Fibroblast of skin of right quadriceps (primary cell): ENCODE measurements at places on chromosomes 12 and 14.
A peak's percentile ranks its signal among the peaks of the same experiment; 100 is the strongest.

- no peak for DNase-seq
These were observed 82.9 kb downstream of the BCL2L14 start for GRCh38 chr12:12153596-12153995.

- no peak for DNase-seq
These were observed 58.3 kb downstream of the ANAPC7 start for GRCh38 chr12:110345176-110345661.

- DNase-seq: no peak
These were observed 185.5 kb downstream of the PHLDA1 start for GRCh38 chr12:75846102-75846501.

DNA sequence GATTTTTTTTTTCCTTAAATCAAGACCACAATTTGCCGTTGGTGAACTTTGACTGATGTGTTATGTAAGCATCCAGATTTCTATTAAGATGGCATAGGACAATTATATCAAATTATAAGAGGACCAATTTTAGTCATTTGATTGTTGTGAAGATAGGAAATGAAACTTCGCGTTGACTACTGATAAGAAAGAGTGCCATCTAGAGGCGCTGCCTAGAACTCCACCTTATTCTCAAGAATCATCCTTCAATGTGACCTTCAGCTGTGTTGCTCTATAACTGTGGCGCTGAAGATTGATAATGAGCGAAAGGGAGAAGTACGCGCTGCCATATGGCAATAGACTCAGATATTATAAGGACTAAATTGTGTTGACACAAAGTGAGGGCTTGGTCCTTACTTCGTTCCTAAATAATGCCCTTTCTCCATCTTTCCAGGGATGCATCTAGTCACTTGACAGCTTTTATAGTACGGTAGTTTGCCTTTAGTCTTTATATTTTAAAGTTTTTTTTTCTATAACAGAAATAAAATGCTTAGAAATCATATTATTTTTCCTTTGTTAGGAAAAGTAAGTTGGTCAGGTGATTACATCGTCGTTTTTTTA lies 350.8 kb upstream of the STXBP6 start:
- peak; percentile 31 for DNase-seq

DNA sequence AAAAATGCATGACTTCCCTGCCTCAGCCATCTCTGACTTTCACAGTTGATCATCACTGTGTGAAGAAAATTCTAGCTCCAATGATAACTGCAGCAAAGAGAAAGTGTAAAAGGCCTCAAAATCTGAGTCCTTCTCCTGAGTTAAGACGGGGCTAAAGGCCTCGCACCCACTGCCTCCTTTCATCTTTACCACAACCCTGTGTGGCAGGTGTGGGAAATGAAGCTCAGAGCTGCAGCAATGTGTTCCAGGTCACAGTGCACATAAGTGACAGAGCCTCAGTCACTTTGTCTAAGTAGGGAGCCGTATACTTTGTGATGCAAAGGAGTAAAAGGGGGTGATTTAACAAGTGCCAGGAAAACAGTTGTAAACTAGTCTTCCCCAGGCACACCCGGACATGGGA lies 144.7 kb upstream of the TMCC3 start:
- DNase-seq: no peak

DNA sequence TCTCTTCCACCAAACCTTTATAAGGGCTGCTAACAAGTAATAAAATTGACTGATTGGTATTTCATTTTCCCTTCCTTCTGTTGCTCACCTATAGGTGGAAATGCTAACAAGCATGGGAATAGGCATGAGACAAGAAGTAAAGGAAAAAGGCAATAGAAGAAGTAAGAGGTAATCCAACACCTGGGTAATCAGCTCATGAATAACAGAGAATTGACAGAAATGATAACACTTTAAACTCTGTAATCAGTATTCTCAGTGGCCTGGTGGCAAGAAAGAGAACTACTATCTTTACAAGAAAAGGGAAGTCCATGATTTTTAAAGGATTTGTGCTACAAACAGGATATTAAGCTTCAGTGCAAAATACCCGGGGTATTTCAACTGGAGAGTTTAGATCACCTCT lies 737.8 kb downstream of the RERGL start:
- DNase-seq: no peak

- no peak for DNase-seq
These were observed 281.1 kb downstream of the AACS start for GRCh38 chr12:125346362-125346761.

DNA sequence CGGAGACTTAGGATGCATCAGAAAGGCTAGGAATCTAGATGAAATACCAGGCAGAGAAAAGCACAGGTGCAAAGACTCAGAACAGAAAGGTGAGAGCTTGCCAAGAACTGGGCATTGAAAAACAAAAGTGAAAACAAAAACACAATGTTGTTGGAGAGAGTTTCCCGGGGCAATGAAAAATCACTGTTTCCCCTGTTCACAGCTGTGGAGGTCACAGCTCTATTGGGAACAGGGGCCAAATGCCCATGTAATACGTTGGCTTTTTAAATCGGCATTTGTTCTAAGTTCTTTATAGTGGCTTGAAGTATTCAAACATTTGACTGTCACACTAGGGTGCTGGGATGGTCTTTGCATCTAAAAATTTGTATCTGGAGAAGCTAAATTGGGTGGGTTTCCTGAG lies 108.3 kb downstream of the SLC15A4 start:
- DNase-seq: no peak

DNA sequence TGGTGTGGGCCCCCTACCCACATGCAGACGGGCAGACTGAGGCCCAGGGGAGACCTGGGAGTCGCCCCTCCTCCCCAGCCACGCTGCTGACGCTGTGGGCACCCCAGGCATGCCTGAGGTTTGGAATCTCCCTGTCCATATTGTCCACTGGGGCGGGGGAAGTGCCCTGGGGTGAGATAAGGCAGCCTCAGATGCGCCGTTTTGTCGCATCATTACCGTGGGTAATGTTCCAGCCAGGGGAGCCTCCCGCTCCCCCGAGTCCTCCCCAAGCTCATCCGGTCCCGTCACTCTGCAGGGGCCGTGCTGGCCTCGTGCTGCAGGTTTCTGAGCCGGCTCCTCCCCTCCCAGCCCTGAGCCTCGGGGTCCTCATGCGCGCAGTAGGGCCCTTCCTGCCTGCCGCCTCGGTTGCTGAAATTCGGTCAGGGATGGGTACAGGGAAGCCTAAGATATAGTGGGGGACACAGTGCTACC lies 11.4 kb downstream of the INF2 start:
- DNase-seq: no peak

- DNase-seq: no peak
These were observed 85.3 kb downstream of the PRIMA1 start for GRCh38 chr14:93702946-93703345.

GRCh38 chr12:91377436-91377835 lies 194.8 kb upstream of the DCN start:
- DNase-seq: no peak

DNA sequence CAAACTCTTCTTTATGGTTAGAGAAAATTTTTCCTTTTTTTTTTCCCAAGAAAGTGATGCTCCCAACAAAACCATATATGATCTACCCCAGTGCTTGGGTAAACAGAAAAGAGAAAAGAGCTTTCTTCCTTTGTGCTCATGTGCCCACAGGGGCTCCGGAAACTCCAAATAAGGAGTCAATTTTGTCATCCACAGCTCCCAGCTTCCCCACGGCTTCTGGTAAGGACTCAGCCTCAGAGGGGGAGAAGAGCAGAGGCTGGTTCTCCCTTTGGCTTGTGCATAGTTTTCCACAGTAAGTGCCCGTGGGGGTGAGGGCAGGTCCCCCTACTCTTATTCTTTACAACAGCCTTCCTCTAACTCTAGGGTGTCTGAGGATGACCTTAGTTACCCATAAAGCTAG lies 13.3 kb upstream of the RGS6 start:
- no peak for DNase-seq

DNA sequence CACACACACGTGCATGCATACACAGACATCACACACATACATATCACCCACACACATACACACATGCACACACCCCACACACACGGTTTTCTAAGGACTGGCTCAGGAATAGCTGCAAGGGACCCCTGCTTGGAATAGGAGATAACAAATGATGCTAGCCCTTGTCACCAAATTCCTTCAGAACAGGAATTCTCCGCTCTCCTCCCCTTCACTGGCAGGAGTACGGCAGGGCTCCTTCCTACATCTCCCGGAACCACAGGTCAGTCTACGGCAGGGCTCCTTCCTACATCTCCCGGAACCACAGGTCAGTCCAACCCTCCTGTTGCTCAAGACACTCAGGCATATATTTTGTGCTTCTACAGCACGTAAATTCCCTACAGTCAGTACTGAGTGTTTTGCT lies 23.9 kb downstream of the PHLDA1 start:
- no peak for DNase-seq

DNA sequence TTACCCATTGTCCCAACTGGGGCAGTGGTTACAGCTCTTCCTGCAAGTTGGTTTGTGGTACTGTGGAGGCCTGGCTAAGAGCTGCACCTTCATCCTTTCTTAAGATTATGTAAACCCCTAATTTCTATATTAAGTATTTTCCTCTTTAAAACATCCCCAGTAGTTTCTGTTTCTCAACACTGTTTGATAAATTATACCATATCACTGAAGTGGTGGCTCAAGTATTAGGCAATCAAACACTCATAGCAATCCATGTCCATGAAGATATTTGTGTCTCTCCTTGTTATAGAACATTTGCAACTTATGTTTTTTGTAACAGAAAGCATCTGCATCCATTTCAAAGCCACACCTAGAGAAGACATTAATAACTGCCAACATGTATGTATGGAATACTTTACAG lies 31.8 kb downstream of the ATXN3 start:
- DNase-seq: no peak

- DNase-seq: peak; percentile 85
These were observed 5.1 kb upstream of the MAGOHB start for GRCh38 chr12:10618338-10618987.

- no peak for DNase-seq
These were observed 35.8 kb downstream of the TRIP11 start for GRCh38 chr14:92004062-92004461.

DNA sequence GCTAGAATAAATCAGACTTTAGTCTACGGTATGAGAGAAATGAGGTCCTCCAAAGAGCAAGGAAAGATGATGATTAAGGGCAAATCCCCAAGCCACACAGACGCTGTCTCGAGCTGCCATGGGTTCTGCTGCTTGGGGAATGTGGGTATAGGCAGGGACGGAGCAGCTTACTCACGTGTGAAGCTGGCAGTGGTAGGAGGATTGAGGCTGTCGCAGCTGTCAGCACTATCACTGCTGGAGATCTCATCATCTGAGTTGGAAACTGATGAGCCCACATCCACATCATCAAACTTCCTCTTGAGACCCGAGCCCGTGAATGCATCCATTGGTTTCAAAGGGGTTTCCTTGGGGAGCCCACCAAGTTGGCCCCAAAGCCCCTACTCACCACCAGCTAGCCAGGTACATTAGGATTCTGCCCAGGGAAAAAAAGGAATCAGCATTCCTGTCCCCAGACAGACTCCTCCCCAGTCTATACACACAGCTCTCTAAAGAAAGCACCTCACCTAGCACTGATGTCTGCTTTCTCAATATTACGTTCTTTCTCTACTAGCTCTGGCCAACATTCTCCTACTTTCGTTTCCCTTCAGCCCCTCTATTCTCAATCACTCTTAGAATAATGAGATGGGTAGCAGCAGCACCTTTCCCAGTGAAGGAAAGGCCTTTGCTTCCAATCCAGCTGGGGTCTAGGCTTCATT lies 7.0 kb downstream of the CSRNP2 start:
- no peak for DNase-seq

- DNase-seq: no peak
These were observed 196.9 kb upstream of the ALG10 start for GRCh38 chr12:33825442-33825841.

DNA sequence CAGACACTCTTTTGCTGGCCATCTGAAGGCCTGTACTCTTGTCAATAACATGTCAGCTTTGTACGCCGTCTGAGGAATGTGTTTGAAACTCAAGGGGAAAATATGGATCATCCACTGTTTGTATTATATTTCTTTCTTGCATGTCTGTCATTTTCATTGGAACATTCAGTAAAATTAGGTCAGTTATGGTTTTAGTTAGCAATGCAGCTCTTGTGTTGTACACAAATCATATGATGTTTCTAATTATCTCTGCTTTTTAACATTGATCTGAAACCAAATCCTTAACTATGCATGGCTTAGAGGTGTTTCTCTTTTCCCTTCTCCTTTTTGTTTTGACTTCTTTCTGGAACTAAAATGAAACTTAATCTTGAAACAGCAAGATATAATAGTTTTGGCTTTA lies 333.6 kb upstream of the PRICKLE1 start:
- no peak for DNase-seq

GRCh38 chr14:22850944-22851764 lies 14.8 kb downstream of the MMP14 start:
- peak; percentile 82 for DNase-seq

DNA sequence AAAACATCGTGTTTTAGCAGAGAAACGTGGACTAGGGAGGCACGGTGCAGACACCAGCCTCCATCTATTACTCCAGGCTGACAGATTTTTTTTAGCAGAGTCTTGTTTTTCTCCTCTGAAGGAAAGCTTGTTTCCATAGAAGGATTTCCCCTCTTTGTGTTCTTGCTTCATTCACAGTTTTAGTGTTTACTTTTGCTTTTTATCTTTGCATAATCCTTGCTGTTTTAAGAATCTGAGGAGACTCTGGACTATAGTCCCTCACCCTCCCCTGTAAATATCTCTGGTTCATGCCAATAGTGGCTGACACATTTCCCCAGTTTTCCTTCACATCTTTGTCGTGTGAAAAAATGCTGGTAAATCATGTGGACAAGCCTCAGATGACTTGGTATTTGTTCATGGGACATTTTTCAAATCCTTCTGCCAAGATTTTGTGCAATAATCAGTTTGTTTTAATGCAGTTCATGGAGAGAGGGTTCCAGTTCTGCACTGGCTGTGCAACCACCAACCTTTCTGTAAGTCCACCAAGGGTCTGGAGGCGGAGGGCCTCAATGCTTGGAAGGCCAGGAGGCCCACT lies 39.9 kb upstream of the TMCC3 start:
- DNase-seq: peak; percentile 13

- peak; percentile 51 for DNase-seq
These were observed 16.8 kb downstream of the ATP5MC2 start for GRCh38 chr12:53659011-53659551.

GRCh38 chr12:101885912-101886561 lies 8.7 kb downstream of the DRAM1 start:
- DNase-seq: no peak

- DNase-seq: no peak
These were observed 787.3 kb downstream of the VRK1 start for GRCh38 chr14:97584528-97584927.

DNA sequence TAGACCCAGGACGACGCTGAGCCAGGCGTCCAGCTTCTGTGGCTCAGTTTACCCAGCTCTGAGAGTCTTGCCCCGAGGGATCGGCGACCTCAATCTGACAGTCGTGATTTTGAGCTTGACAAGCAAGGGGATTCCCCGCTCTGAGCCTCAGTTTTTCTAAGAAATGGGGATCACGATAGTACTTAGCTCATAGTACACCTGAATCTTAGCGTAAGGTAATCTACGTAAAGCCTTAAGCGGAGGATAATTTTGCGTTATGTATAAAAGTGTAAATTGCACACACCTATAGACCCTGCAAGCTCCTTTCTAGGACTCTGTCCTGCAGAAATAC lies 285 bp downstream of the MVK start:
- no peak for DNase-seq
